Activated CD8-positive, alpha-beta T cell treated with anti-CD3 and anti-CD28 coated beads for 36 hours (primary cell): ENCODE measurements at places on chromosomes 3 and 15.

DNA sequence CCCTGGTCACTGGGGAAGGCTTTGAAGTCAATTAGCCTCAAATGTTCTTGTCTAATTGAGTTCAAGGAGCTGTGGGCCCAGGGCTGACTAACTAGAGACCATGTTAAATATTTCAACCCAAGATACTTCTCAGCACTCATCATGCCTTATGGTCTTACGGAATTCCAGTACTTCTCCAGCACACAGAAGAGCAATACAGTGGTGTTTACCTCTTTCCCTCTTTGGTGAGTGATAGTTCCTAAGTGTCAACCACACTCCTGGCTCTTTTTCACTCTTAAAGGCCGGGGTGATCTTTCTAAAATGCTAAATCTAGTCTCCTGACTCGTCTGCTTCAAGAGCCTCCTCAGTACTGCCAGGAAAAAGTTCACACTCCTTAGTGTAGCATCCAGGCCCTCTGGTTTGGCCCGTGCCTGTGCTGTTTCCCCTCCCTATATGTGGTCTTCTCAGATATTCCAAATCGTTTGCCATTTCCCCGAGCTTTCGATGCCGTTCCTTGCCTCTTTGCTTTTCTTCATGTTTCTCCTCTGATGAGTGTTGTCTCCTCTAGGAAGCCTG is 4.7 kb downstream of the MYZAP start:
- DNase-seq, result no peak

DNA sequence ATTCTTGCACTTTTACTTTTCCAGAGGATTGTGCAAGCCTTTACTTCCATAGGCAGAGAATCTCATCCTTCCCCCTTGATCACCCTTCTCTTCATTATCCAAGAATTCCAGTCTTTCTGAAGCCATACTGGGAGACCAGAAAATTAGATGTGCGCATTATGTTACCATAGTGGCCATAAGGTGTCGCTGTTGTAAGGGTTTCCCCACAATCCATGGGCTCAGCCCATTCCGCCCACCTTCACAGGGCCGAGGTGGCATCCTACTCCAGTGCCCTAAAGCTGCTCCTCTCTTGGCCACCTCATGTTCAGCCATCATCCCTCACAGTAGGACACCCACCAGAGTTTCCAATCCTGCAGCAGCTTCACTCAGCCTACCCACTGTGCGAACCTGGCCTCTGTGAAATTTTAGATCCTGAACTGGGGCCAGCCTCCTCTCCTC is 35.0 kb downstream of the CTSH start:
- DNase-seq, result peak; percentile 46

DNA sequence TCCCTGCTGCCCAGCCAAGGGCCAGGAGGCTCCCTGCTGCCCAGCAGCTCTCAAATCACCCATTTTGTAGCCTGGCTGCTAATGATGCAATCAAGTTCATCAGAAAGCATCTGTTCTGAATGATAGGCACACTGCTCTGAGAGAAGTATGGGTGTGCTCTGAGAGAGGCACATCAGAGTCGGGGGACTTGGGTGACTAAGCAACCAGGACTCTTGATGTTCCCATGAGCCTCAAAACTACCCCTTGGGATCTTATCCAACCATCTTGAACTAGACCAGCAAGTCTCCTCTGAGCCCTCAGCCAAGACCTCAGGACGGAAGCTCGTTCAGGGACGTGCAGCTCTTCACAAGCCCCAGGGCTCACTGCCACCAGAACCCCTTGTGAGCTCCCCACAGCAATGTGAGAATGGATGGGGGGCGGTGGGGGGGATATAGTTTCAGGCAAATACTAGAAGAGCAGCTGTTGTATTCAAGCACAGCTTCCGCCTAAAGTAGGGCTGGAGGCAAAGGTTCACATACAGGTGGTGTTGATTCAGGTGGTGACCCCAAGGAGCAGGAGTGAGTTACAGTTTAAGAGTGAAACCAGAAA is 52.2 kb upstream of the HES1 start:
- no peak for DNase-seq

DNA sequence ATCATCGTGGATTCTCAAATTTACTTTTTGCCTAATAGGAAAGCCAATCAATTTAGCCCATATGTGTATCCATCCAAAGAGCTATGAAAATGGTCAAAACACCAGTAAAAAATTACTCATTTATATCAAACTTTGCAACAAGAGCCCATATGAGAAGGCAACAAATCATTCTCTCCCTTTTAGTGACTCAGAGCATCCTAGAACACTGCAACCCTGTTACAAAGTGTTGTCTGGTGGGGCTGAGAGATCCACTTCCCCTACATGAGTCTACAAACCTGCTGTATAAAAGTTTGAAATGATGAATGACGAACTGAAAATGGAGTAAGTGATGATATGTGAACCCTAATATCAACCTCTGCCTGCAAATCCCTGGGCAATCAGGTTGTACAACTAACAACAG is 23.3 kb downstream of the PDZRN3 start:
- no peak for DNase-seq

DNA sequence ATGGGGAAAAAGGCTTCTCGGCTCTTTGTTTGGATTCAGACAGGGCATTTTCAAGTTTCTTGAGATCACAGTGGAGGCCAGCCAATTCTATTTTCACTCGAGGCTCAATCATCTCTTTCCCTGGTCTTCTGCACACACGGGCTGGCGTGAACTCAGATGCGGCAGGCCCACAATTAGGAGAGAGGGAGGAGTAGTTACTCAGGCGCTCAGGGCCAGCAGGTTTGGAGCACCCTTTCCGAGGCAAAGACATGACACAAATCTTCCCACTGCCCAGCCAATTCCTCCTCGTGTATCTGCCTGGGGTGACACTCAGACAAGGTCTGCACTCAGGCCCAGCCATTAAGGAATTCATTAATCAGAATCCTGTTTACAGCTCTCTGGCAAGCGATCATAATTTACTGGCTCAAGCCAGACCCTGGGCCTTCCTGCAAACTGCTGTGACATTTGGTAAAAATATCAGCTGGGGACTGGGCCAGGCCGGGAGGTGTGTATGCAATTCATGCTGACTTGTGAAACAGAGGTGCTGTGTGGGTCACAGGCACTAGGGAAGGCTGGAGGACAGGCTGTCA is 68.1 kb upstream of the TLE3 start:
- no peak for DNase-seq
